ENCODE measurements at places on chromosomes 3 and 15.

DNA sequence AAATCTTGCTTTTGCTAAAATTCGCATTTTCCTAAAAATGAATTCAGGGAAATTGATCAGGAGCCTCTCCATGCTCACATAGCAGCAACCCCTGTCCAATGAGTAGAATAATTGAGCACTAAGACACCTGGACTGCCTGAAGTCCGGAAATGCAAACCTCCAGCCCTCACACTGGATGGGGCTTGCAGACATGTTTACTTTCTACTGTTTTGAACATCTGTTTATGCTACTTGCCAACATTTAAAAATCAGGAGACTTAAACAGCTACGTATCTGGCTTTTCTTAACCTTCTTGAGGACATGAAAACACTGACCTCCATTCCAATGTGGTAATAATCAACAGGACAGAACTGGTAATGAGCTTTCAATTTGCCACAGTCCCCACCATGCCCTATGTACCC lies 184.4 kb downstream of the SHOX2 start:
- no peak for DNase-seq

DNA sequence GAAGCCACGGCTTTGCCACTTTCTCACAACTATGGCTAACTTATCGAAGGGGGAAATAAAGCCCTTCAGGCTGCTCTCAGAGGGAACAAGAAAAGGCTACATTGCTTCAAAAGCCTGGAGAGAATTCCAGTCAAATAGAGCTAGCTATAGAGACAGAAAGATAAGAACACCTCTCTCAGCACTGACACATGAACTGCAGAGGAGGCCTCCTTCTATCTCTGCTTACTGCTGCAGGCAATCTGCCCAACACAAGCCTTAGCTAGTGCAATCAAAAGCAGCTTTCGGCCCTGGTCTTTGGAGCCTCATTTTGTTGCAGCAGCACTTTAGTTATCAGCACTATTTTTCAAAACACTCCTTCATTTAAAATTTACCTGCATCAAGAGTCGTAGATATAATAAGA lies 118.4 kb upstream of the ROBO1 start:
- DNase-seq: no peak

- DNase-seq: no peak
Measured at GRCh38 chr3:37892927-37893600, 31.4 kb downstream of the CTDSPL start.

- no peak for DNase-seq
Measured at GRCh38 chr15:31343831-31344230, 17.2 kb downstream of the KLF13 start.

DNA sequence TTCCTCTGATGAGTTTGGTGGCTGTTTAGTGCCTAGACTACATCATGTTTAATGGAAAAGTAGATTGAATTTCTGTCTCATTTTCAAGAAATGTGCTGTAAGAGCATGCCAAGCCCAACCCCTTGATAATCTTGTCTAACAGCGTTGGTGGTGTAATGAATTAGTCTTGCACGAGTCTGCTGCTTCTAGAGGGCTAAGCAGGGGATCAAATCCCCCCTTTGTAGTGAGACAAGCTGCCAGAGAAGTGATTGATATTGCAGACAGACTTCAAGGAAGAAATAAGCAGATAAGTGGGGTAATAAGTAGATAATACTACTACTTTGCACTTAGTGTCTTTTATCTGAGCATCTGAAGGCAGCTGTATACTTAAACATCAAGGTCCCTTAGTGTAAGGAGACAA lies 141.4 kb downstream of the TP63 start:
- DNase-seq: no peak

DNA sequence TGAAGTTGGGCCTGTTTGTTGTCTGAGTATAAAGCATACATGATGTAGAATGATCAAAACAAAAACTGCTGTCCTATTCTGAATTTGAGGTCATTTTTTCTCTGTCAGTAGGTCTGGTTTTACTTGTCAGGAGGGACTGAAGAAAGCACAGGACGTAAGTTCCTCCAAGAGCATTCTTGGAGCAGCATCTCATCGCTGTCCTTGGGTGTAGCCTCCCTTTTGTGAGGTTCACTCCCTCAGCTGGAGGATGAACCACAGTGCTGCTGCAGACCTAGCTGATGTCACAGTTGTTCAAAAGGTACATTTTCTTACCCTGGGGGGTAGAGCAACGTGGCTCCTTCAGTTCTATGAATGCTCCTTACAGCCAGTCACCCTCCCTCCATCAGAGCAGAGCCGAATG lies 490.0 kb upstream of the TBL1XR1 start:
- no peak for DNase-seq

- DNase-seq: no peak
Measured at GRCh38 chr3:191372122-191372521, 41.8 kb upstream of the UTS2B start.

- no peak for DNase-seq
Measured at GRCh38 chr15:90360746-90361145, 8.7 kb downstream of the ZNF774 start.

- no peak for DNase-seq
Measured at GRCh38 chr3:15439476-15439875, 12.1 kb downstream of the EAF1 start.

DNA sequence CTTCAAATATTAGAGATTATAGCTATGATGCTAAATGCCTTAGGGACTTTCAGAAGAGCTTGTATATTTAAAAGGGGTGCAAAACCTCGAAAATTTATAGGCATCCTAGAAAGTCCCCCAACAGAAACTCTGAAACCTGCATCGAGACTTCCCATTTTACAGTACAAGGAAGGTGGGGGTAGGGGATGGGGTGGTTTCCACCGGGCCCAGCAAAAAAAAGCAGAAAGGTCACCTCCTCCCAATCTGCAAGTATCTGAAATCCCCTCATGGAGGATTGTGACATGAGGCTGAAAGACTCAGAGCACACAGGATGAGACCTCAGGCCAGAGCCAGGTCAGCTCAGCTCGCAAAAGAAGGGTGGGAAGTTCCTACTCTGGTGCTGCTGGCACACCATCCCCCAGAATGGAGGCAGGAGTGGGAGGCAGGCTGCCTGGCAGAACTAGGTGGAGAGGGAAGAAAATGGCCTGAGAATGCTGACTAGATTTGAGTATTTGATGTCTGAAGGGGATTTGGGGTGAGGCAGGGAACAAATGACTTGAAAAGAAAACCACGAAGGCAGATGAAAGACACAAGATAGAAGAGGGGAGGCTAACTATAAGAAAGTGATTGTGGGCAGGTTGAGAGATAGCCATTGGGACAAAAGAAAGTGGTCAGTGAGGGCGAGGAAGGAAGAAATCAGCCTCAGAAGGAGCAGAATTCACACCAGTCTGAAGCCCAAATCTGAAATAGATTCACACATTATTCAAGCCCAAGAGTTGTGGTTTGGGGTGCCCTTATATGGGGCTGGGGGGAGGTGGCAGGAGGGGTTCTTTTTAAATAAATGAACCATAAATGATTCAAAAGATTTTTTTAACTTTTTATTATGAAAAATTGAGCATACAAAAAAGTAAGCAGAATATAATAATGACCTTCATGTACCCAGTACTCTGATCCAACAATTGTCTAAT lies 22.5 kb upstream of the TSC22D2 start:
- no peak for DNase-seq

- DNase-seq: no peak
Measured at GRCh38 chr3:188937389-188937788, 234.4 kb upstream of the TPRG1 start.

- no peak for DNase-seq
Measured at GRCh38 chr3:70090322-70090913, 90.9 kb downstream of the SAMMSON start.

DNA sequence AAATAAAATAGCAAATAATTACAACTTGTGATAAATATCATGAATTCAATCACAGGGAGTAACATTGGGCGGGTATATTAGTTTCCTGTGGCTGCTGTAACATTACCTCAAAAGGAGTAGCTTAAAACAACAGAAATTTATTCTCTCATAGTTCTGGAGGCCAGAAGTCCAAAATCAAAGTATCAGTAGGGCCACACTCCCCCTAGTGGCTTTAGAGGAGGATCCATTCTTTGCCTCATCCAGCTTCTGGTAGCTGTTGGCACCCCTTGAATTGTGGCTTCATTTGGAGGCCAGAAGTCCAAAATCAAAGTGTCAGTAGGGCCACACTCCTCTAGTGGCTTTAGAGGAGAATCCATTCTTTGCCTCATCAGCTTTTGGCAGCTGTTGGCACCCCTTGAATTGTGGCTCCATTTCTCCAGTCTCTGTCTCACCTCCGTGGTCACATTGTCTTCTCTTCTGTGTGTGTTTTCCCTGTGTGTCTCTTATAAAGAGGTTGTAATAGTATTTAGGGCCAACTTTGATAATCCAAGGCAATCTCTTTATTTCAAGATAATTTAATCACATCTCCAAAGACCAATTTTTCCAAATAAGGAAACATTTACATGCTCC lies 3.1 kb upstream of the CFAP20DC start:
- no peak for DNase-seq

GRCh38 chr15:40562691-40563090 lies 2.2 kb downstream of the CCDC32 start:
- no peak for DNase-seq

GRCh38 chr3:57986261-57986660 lies 22.0 kb upstream of the FLNB start:
- no peak for DNase-seq

DNA sequence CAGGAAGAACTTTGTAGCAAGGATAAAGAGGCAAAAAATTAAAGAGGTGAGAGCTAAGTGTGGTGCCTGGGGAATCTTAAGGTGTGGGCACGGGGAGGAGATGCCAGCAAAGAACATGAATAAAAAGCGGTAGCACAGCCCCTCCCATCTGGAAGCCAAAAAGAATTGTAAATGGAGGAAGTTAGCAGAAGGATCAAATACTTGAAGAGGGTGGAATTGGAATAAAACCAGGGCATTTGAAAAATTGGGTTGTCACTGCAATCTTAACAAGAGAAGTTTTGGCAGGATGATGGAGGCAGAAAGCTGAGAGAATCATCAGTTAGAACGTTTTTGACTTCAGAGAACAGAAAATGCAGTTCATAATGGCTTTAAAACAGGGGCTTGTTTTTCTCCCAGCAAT lies 2.4 kb downstream of the CCR2 start:
- DNase-seq: no peak

- DNase-seq: no peak
Measured at GRCh38 chr3:99869621-99870020, 52.0 kb downstream of the CMSS1 start.

Measured in stimulated activated CD8-positive, alpha-beta memory T cell treated with anti-CD3 and anti-CD28 coated beads, Interleukin-7, amount 100 ng/mL, for 48 hours (primary cell).